ENCODE measurements at places on chromosomes 5 and 9. TPM values are rescaled to one million over a fixed set of nuclear protein-coding genes. Genes with fewer than 3 reads are reported as not detected.

Gene ANKRD18B
- total RNA-seq, result 1.2 TPM

DNA sequence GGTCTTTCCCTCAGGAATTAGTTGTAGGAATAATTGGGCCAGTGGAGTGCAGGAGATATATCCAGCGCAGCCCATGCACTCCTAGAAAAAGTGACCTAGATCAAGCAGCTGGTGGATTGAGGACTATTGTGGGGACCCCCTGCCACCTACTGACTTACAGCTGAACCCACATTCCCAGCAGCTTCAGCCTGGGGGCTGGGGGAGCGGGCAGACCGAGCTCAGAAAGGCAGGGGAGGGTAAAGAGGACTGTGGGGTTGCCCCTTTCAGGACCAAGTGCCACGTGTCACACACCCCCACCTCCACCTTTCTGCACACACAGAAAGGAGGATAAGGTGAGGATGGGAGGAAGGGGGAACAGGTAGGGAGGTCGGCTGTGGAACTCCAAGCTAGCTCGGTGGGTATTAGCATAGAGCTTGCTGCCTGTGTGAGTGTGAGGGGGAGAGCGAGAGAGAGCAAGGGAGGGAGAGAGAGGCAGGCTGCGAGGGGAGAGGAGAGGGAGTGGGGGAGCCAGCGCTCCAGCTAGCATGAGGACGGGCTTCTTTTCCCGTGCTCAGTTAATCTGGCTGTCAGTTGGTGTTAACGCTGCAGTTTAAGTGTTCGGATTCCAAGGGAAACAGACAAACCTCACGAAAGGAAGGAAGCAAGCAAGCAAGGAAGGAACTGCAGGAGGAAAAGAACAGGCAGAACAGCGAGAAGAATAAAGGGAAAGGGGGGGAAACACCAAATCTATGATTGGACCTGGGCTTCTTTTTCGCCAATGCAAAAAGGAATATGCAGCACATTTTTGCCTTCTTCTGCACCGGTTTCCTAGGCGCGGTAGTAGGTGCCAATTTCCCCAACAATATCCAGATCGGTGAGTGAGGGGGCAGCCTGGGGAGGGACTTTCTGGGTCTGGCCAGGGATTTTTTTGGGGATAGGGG is at the start of gene GRIA1:
TSS of gene GRIA1 (plus strand) at position 553 of the 920 bp plus-strand sequence.
- no peak for DNase-seq

GRCh38 chr9:112535301-112535700 is 48.7 kb downstream of the KIAA1958 start:
- no peak for DNase-seq

- DNase-seq, result no peak
Measured at GRCh38 chr5:109594217-109594616, 95.5 kb upstream of the MAN2A1 start.

- no peak for DNase-seq
Measured at GRCh38 chr5:67065237-67065636, 131.4 kb downstream of the CD180 start.
